Caco-2 (cell line): ENCODE measurements at places on chromosomes 5 and 9. TPM values are rescaled to one million over a fixed set of nuclear protein-coding genes. Genes with fewer than 3 reads are reported as not detected.

Gene SCGB3A2
- total RNA-seq, result not detected in 2 replicates

Gene TRUB2
- 34.1 and 37.4 TPM in 2 replicates for total RNA-seq

Gene PCDHGA6
- 0.49 and 0.79 TPM in 2 replicates for total RNA-seq

Gene FCN2
- not detected in 2 replicates for total RNA-seq

Gene PGM5
- total RNA-seq, result 4.2 and 6.5 TPM in 2 replicates

Gene SPATA31A3
- total RNA-seq, result not detected in 2 replicates

Gene PCDHAC1
- total RNA-seq, result not detected in 2 replicates

Gene ARL14EPL
- total RNA-seq, result not detected in 2 replicates

DNA sequence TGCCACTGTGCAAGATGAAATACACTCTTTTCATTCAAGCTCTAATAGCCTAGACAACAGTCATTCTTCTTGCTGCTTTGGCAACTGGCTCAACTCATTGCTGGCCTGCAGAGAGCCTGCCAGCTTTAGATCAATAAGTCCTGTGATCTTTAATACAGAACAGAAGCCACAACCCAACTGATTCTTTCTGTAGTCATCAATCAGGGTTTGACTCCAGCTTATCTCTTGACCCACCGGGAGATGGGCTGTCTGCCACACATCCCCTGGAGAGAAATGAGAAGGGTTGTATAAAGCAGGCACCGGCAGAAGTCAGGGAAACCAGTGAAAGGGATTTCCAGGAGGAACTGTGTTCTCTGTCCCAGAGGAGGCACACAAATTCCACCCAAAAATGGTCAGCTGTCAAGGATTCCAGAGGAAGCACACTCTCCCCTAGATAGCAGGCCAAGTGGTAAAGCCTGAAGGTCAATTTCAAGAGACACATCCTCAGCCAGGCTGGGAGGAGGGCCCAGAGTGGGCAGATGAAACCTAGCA, 24.5 kb downstream of the LHFPL2 start:
- no peaks in the 10 kb centered on the region; the same call in 1 of the 2 replicates for H3K36me3 ChIP-seq
- peaks cover 35% of the 10 kb centered on the region for H3K4me1 ChIP-seq
- no peak for DNase-seq
- H3K27me3 ChIP-seq, result no peaks in the 10 kb centered on the region

- no peak overlapping the region for H3K27ac ChIP-seq
- no peaks in the 10 kb centered on the region for H3K4me1 ChIP-seq
Measured at GRCh38 chr9:127825319-127826051, 22.8 kb downstream of the FPGS start.

- no peak overlapping the region for H3K27ac ChIP-seq
- no peaks in the 10 kb centered on the region for H3K4me1 ChIP-seq
- DNase-seq, result no peak
- H3K36me3 ChIP-seq, result no peaks in the 10 kb centered on the region
- no peaks in the 10 kb centered on the region for H3K27me3 ChIP-seq
Measured at GRCh38 chr5:53253421-53253871, 143.9 kb upstream of the MOCS2 start.

- no peak overlapping the region for H3K27ac ChIP-seq
- no peaks in the 10 kb centered on the region for H3K36me3 ChIP-seq
- no peak for DNase-seq
- no peak overlapping the region for H3K4me3 ChIP-seq
- no peaks in the 10 kb centered on the region for H3K27me3 ChIP-seq
Measured at GRCh38 chr5:60649288-60649917, 50.6 kb downstream of the DEPDC1B start.

DNA sequence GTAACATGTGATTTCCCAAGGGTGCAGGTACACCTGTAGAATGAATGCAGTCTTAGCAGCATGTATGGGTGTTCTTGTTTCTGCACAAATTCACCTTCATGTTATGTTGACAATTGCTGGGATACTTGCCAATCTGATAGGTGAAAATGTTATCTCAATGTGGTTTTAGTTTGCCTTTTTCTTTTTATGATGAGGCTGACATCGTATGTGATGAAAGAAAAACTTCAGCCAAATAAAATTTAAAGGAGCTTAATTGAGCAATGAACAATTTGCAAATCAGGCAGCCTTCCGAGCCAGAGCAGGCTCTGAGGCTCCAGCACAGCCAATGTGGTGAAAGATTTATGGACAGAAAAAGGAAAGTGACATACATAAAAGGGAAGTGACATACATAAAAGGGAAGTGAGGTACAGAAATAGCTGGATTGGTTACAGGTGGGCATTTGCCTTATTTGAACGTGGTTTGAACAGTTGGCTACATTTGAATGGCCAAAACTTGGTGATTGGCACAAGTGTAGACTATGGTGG, 10.5 kb downstream of the TAL2 start:
- no peak for DNase-seq
- no peak overlapping the region for H3K4me3 ChIP-seq
- no peaks in the 10 kb centered on the region for H3K36me3 ChIP-seq
- peaks cover 16% of the 10 kb centered on the region; the same call in 1 of the 2 replicates for H3K4me1 ChIP-seq
- H3K27ac ChIP-seq, result no peak overlapping the region
- H3K27me3 ChIP-seq, result no peaks in the 10 kb centered on the region

- peaks cover 31% of the 10 kb centered on the region for H3K4me1 ChIP-seq
- no peak for DNase-seq
- no peaks in the 10 kb centered on the region for H3K27me3 ChIP-seq
- peak overlapping the region; percentile 61 for H3K27ac ChIP-seq
- H3K36me3 ChIP-seq, result no peaks in the 10 kb centered on the region; the same call in 1 of the 2 replicates
Measured at GRCh38 chr5:172868924-172869591, 35.0 kb downstream of the ERGIC1 start.

- H3K4me1 ChIP-seq, result no peaks in the 10 kb centered on the region
- no peaks in the 10 kb centered on the region for H3K27me3 ChIP-seq
- no peaks in the 10 kb centered on the region for H3K36me3 ChIP-seq
- H3K4me3 ChIP-seq, result no peak overlapping the region
- H3K27ac ChIP-seq, result no peak overlapping the region
Measured at GRCh38 chr9:70362952-70363351, 51.5 kb downstream of the KLF9 start.

DNA sequence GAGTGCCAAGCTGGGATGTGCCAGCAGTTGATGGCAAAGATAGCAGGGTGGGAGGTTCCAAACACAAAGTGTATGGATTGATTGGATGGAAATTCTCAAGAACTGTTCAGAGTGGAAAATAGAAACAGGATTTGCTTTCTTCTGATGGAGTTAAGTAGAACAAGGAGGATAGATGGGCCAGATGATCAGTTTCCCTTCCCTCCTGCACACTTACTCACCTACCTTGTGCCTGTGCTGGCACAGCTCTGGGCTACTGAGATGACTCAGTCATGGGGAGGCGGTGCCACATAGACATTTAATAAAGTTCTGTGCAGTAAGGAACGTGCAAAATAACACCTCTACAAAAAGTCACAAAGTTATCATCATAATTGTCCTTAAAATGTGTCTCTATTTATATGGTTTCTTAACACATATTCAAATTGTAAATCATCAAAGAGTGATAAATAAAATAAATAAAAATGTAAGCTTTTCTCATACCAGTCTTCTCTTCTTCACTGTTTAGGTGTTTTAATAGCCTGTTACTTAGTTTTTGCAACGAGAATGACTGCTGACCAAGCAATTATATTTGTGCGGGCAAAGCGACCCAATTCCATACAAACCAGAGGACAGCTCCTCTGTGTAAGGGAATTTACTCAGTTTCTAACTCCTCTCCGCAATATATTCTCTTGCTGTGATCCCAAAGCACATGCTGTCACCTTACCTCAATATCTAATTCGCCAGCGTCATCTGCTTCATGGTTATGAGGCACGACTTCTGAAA, 12.7 kb downstream of the PTPDC1 start:
- no peaks in the 10 kb centered on the region for H3K36me3 ChIP-seq
- H3K27ac ChIP-seq, result no peak overlapping the region
- H3K27me3 ChIP-seq, result no peaks in the 10 kb centered on the region
- no peaks in the 10 kb centered on the region for H3K4me1 ChIP-seq
- no peak for DNase-seq
- H3K4me3 ChIP-seq, result no peak overlapping the region

DNA sequence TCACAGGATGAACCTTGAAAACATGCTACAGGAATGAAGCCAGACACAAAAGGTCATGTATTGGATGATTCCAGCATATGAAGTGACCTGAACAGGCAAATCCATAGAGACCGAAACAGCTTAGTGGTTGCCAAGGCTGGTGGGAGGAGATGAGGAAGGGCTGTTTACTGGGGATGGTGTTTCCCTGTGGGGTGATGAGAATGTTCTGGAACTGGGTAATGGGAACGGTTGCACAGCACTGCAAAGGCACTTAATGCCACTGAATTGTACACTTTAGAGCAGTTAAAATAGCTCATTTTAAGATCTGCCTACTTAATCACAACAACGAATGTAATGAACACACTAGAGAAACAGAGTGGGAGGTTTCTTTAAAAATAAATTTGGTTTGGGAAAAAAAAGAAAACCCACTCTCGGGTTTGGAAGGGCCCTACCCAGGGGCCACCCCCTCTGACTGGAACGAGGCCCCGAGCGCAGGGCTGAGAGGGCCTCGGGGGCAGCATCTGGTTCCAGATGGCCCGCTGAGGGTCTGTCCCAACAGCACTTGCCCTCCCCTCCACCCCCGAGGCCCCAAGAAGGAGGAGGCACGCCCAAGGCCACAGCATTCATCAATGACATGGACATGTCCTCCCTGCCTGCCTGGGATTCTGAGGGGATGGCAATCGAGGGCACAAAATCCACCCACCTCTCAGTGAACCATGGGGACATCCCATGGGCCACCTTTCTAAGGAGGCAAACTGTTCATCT, 31.7 kb downstream of the SARDH start:
- no peak for DNase-seq
- H3K27ac ChIP-seq, result no peak overlapping the region
- no peak overlapping the region for H3K4me3 ChIP-seq
- H3K4me1 ChIP-seq, result 0 out of 2 replicates have a peak, but pooled peaks cover 4% of the 10 kb centered on the region
- H3K36me3 ChIP-seq, result no peaks in the 10 kb centered on the region
- no peaks in the 10 kb centered on the region for H3K27me3 ChIP-seq

DNA sequence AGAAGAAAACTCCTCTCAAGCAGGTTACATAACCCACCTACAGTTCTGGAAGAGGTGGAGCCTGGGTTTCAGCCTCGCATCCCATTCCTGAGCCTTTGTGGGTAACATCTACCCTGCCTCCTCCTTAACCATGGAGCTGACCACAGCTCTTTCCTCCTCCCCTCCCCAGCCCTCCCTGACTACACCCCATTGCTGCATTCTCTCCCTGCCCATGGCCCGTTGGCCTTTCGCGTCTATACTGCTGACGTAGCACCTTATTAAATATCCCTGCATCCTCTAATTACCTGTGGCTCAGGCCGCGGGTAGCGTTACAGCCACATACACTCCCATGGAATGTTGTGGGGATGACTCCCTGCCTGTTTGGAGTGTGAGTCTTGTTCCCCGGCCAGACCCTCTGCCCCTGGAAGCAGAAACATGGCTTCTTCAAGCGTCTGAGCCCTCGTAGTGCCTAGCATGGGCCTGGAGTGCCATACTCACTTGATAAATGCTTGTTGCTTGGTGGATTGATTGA, 72.8 kb downstream of the WWC1 start:
- peak overlapping the region; percentile 97 for H3K27ac ChIP-seq
- H3K36me3 ChIP-seq, result no peaks in the 10 kb centered on the region
- peaks cover 74% of the 10 kb centered on the region for H3K4me1 ChIP-seq
- no peak overlapping the region for H3K4me3 ChIP-seq
- H3K27me3 ChIP-seq, result no peaks in the 10 kb centered on the region

DNA sequence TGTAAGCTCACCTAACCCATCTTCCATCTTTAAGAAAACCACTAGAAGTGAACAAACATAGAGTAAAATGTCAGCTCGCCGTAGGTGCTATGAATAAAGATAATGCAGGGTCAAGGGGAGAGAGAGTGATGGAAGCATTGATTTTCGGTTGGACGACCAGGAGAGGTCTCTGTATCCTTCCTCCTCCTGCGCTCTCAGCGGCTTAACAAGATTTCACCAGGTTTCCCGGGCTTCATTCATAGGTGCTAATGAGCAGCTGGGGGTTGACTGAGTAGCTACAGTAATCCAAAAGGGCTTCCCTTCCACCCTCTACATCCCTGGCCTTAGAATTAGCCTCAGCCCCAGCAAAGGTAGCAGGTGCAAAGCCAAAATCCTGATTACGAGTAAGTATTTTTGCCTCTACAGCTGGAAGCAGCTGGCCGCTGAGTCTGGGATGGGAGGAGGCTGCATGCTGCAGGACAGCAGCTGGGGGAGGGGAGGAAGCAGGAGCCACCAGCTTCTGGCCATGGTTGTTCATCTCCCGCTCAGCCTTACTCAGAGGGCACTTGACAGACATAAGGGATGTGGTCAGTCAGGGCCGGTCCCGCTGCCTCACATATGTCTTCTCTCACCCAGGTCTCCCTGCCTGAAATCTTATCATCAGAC, 112.0 kb upstream of the IL12B start:
- no peaks in the 10 kb centered on the region for H3K4me1 ChIP-seq
- no peak overlapping the region for H3K4me3 ChIP-seq

DNA sequence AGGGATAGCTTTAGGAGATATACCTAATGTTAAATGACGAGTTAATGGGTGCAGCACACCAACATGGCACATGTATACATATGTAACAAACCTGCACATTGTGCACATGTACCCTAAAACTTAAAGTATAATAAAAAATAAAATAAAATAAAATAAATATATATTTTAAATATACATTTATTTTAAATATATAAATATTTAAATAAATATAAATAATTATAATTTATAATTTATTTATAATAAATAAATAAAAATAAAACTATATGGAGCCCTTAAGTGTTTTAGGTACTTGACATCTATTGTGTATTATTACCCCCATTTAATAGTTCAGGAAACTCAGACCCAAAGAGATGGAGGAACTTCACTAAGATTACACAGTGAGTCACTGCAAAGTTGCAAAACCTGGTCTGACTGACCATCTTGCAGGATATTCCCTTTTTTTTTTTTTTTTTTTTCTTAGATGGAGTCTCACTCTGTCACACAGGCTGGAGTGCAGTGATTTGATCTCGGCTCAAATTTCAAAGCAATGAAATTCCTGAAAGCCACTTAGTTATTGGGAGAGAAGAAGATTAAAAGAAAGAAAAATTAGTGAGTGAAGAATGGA, 5.8 kb upstream of the C5orf52 start:
- peak overlapping the region; percentile 1 for H3K27ac ChIP-seq
- H3K36me3 ChIP-seq, result no peaks in the 10 kb centered on the region
- no peak overlapping the region for H3K4me3 ChIP-seq

DNA sequence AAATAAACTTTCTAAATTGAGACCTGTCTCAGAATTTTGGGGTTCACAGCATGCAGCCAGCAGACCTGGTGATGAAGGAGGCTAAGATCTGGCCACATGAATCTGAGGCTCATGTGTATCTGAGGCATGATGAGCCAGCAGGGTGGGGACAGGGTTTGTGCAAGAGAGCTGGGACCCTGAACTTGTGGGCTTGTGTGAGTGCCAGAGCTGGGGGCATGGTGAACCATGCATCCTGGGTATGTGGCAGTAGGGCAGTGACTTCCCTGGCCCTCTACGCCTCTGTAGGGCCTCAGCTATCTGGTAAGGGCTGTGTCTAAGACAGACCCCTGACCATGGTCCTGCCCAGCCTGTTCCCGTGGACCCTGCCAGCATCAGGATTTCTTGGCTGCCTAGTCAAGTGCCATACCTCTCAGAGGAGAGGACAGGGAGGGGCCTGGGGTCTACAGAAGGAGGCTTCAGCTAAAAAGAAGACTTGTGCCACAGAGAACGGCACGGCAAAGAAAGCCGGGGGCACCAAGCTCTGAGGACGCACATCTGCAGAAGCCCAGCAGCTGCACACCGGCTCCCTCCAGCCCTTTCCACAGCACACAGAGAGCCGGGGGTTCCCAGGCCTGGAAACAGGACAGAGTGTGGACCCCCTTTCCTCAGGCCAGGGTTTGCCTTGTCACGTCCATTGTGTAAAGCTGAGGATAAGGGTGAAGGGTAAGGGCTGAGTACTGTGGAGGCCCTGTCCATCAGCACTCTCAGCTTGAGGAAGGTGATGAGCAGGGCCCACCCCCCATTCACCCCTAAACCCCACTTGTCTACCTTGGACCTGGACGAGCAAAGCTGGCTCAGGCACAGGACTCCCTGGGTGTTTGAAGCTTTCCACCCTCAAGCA, 130.1 kb downstream of the MRPL36 start:
- H3K27me3 ChIP-seq, result no peaks in the 10 kb centered on the region
- no peak overlapping the region for H3K4me3 ChIP-seq
- H3K36me3 ChIP-seq, result no peaks in the 10 kb centered on the region
